Keratinocyte (primary cell): ENCODE measurements at places on chromosomes 2 and 18.

DNA sequence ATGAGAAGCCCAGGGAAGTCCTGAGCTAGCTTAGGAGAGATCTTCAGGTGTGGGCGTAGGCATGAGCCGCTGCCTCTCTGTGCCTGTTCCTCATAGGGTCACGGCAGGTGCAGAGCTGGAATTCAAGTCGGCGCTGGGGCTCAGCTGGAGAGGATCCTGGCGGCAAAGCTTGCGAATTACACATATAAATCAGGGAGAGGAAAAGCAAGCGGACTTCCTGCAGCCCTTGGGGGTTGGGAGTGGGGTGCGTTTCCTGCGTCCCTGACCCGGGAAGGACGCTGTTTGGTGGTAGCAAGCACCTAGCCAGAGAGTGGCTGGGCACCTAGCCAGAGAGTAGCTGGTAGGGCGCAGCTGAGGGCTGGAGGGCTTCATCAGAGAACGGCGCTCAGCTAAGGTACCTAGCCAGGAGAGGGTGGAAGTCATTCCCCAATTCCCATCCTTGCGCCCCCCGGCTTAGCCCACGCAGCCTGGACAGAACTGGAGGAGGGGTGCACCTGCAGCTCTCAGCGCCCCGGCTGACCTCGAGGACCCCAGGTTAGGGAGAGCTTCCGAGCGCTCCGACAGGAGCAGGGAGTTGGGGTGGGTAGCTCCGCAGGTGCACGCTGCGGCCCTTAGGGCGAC is 459 bp upstream of the EFR3B start:
- DNase-seq: no peak

DNA sequence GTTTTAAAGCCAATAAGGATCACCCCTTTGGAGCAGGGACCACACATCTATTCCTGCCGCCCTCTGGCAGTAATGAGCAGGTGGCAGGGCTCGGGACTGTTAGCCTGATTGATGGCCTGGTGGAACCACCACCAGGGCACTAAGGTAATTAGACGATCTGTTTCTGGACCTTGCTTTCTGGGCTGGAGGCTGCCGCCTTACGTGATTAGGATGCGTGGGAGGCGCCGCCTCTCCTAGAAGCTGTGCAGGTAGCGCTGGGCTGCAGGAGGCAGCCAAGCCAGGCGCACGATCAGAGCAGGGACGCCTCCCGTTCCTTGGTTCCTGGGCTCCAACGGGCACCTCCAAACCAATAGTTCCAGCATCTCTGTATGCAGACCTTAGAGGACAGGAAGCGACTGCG is 242.6 kb upstream of the RAB12 start:
- no peak for DNase-seq

- DNase-seq: no peak
Measured at GRCh38 chr2:112149866-112150435, 11.8 kb downstream of the FBLN7 start.

DNA sequence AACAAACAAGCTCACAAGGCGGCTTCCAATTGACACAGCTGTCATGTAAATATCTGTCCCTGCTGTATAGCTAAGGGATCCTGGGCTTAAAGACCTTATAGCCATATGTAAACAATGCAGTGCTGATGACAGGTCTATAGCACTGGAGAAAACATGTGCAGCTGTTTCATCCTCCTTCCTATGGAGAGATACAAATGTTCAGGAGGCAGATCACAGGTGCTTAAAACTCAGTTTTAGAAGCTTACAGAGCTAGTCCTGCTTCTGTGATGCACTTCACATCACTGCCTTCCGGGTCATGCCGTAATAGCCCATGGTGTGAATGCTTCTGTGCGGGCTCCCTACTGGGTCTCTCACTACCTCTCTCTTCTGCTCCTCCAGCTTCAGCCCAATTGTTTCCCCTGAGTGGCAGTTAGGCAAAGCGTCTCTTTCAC is 262.4 kb upstream of the CHST9 start:
- DNase-seq: no peak

DNA sequence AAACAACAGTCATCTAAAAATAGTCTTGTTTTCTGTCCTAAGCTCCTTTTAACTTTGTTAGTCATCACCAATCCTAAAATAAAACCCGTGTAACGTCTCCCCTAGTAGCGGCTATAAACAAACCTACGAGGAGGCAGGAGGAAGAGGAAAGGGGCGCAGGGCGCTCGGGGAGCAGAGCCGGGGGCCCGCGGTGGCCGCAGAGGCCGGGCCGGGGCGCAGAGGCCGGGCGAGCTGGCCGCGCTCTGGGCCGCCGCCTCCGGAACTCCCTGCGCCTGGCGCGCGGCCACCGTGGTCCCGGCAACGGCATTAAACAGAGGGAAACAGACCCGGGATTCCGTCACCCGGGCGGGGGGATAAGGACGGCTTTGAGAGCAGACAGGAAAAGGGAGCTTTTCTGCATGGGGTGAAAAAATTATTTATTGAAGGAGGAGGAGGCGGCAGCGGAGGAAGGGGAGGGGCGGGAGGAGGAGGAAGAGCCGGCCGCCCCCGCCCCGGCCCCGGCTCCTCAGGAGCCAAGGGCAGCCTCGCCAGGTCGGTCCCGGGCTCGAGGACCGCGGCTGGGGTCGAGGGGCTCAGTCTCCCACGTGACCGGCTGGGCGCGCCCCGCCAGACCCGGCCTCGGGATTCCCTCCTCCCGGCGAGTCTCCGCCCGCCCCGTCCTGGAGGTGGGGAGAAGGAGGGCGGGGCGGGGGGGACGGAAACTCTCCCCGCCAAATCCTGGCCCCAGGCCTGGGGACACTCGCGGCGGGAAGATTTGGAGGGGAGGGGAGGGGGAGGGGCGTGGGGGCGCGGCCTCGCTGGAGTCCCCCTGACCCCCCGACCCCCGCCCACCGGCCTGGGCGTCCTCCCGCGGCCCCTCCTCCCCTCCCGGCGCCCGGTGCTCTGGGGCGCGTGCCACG is 1.8 kb upstream of the NFATC1 start:
- DNase-seq: no peak
